ENCODE measurements at places on chromosomes 3 and 15. TPM values are rescaled to one million over a fixed set of nuclear protein-coding genes. Genes with fewer than 3 reads are reported as not detected.

The KBTBD12 gene
- 26.3 TPM for polyA plus RNA-seq

The IQCF5 gene
- not detected for polyA plus RNA-seq

GRCh38 chr15:57171426-57171825 is 204.9 kb upstream of the CGNL1 start:
- DNase-seq: no peak

GRCh38 chr3:73490453-73491286 is 134.1 kb downstream of the PDZRN3 start:
- DNase-seq: peak; percentile 61

GRCh38 chr15:70002897-70003296 is 94.8 kb downstream of the TLE3 start:
- no peak for DNase-seq
